ENCODE measurements at places on chromosomes 5 and 9.

DNA sequence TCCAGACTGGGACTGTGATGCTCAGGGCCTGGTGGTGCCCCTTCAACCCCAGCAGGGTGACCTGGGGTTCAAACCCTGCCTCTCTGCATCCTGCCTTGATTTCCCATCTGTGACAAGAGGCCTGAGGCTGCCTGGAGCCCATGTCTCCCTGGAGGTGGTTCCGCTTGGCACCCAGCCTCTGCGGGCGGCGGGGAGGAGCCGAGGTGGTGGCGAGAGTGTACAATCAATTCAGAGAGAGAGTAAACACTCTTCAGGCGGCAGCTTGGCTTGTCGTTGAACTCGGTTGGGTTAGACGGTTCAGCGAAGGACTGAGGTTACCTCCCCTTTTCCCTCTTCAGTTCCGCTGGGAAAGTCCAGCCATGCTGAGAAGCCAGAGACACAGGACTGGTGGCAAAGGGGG is 39.3 kb downstream of the NTNG2 start:
- DNase-seq = no peak

GRCh38 chr5:101431201-101431600 is 528.1 kb upstream of the ST8SIA4 start:
- no peak for DNase-seq

- DNase-seq = peak; percentile 11
Observed at GRCh38 chr5:53123702-53124101, 14.1 kb upstream of the MOCS2 start.

DNA sequence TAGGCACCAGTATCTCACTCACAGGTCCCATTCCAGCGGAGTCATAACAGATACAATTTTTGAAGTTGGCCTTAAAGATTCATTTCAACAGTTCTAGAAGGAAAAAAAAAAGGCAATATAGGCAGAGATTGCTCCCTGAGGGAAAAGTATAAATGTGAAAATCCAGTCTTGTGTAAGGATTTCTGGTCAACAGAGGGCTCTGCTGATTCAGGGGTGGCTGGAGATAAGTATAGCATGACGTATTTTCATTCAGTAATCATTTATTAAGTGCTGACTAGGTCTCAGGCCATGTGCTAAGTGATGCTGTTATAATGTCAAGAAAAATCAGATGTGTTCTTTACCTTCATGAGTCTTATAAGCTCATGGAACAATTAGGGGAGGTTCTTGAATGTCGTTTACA is 377.3 kb upstream of the MEF2C start:
- DNase-seq = no peak

- DNase-seq = no peak
Observed at GRCh38 chr9:34505370-34506120, 17.2 kb downstream of the ENHO start.

DNA sequence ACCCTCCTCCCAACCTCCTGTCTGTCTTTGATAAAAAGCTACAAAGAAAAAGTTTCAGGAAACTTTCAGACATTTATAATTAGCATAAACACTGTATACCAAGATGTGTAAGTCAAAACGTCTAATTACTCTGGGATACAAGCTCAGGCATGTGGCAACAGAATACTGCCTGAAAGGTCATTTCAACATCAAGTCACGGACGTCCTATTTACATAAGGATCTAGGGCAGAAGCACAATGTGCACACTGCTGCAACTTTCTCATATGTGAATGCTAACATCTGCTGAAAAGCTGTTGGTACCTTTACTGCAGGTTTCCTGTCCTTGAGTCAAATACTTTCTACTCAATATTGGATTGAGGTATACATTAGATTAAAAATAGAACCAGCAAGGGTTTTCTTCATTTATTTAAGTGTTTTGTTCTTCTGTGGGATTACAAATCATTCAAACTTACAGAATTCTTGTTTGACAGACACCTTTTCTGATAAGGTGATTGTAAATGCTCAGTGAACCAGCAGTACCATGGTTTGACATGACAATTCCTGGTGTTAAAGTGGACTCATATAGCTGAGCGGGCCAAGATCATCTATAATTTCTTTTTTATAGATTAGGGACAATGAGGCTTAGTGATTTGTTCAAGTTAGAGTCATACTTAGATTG is 36.8 kb downstream of the ELL2 start:
- peak; percentile 89 for DNase-seq

DNA sequence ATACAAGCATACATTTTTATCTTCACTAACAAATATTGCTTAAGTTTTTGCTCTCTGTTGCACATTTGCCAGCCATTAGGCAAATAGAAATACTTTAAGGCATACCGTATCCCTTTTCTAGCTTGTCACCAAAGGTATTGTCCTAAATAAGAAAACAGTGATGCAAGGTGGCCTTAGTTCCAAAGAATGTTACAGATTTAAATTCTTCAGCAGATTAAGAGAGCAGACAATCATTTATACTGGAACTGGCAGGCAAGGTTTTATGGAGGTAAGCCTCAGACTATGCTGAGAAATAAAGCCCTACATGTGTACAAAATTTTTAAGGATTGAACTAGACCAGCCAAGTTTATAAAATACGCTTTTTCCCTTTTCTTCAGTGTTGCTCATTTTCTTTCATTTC is 247.8 kb downstream of the IZUMO3 start:
- DNase-seq = no peak

GRCh38 chr5:53560028-53560427 is 411 bp upstream of the NDUFS4 start:
- DNase-seq = no peak

- no peak for DNase-seq
Observed at GRCh38 chr5:178307267-178308045, 74.9 kb upstream of the PHYKPL start.

- DNase-seq = no peak
Observed at GRCh38 chr5:27705661-27706060, 667.3 kb upstream of the CDH9 start.

DNA sequence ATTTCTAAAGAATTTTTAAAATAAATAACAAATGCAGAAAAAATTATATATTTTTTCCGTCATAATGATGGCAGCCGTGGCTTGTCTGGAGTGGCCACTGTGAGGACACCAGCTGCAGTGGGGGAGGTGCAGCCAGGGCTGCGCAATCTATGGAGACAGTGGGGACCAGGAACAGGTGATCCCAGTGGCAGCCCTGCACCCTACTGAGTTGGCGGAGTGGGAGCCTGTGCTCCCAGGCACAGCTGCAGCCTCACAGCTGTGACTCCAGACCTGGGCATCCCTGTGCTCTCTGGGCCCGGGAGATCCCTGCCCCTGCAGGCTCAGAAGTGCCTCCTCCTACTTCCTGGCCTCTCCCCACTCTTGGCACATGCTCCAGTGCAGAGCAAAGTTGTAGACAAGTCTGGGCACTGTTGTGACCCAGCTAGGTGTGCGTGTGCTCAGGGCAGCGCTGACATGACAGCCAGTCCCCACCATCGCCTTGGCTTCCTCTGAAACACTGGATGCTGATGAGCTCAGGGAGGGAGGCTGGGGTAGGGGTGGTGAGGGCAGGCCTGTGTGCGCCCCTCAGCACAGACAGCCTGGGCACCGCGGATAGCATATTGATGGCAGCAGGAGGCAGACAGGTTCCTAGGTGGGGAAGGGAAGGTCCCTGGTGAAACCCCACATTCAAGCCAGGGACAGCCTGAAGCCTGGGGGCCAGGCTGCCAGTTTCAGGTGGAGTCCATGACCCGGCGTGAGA is 96.0 kb upstream of the PRR16 start:
- peak; percentile 33 for DNase-seq

DNA sequence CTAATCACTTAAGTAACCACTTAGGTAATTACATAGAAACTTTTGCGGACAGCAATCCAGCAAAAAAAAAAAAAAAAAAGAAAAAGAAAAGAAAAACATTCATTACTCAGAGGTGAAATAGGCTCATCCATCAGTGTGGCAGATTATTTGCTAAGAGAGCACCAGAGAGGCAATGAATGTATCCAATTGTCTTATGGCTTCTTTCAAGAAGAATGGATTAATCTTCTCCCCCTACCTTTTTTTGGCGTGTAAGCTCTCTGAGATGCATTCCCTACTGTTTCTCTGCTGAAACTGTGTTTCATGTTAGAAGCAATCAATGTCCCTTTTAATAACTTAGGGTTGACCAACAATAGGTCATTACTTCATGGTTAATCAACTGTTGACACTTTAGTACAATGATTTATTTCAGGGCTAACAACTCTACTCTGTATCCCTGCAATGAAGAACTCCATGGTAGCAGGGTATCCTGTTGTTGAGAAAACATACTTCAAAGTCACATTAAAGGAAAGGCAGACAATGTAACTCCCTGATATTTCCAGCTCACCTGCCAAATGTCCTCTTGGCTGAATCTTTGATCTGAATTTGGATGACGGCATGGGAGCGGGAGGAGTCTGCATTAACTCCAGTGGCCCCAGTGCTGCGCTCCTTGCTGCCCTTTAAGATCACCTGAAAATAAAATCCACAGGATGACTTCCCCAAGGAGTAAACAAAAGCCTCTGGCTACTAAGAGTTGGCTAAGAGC is 57.6 kb downstream of the KIF24 start:
- DNase-seq = no peak

DNA sequence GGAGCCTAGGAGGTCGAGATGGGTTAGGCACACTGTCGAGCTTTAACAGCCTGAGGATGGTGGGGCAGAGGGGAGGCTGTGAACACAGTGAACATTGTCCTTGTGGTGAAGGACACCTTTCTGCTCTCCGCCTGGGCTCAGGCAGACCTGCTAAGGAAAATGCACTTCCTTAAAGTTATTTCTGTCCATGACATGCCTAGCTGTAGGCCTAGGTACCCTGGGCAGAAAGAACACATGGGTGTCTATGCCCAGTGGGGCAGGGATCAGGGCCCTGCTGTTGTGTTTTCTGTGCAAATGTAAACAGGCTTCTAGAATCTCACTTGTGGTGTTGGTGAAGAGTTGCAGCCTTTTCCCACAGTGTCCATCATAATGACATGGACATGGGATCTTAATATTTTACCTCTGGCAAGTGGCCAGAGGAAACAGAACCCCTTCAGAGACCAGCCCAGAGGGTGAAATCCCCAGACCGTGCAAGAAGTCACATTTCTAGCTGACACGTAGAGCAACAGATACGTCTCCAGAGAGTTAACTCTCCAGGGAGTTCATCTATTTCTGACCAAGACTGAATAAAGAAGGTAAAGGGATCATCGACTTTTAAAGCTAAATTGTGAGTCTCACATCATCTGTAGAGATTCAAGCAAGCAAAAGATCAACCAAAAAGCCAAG is 79.2 kb downstream of the C9orf152 start:
- DNase-seq = no peak

DNA sequence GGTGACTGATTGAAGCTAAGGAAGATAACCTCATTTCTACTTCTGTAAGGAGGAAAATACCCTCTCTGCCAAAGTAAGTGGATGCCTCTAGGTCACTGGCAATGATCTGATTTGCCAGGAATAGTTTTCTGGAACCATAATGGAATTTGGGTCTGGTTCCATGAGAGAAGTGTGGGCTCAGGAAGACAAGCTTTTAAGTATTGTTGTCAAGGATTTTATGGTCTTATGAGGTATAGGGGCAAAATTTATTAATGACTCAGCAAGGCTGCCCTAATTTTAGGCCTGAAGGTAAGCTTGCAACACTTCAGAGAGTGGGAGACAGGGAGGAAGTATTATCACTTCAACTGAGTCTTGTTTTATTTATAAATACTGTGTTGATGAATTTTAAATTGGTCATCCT is 322.6 kb upstream of the ACTBL2 start:
- DNase-seq = no peak

GRCh38 chr5:180598316-180598701 is 7.0 kb upstream of the SCGB3A1 start:
- DNase-seq = no peak

- DNase-seq = no peak
Observed at GRCh38 chr5:5481206-5481605, 58.7 kb downstream of the ICE1 start.

GRCh38 chr9:36470643-36471290 is 70.7 kb upstream of the RNF38 start:
- DNase-seq = peak; percentile 62

DNA sequence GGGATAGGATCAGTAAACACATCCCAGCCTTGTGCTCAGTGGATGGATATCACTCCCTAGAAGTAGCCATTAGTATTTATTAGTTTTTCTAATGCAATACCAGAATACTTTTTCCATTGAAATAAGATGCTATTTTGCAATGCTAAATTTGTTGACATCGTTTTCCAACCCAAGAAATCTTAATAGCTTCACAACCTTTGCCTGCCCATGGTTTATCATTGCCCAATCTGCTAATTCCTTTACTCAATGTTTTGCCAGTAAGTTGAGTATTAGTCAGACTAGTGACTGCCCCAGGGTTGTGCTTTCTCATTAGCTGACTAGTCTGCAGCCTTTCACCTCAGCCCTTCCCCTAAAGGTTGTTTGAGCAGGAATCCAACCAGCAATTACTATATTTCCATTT is 62.9 kb downstream of the NREP start:
- DNase-seq = peak; percentile 96

DNA sequence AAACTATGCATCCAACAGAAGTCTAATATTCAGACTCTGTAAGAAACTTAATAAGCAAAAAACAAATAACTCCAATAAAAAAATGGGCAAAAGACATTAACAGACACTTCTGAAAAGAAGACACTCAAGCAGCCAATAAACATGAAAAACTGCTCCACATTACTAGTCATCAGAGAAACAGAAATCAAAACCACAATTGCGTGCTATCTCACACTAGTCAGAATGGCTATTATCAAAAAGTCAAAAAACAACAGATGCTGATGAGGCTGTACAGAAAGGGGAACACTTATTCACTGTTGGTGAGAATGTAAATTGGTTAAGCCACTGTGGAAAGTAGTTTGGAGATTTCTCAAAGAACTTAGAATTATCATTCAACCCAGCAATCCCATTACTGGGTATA is 101.2 kb upstream of the TRIM32 start:
- no peak for DNase-seq

DNA sequence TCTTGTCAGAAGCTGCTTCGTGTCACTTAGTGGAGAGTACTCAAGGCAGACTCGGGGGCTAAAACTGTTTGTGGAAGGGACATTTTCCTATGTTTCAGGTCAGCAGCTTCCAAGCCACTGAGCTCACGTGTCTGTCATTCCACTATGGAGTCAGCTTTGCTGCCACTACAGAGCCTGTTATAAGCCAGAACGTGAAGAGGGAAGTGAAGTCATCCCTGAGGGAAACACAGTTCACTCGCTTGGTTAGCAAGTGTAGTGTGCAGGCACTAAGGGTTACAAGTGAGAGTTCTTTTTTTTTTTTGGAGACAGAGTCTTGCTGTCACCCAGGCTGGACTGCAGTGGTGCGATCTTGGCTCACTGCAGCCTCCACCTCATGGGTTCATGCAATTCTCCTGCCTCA is 24.5 kb upstream of the LTC4S start:
- DNase-seq = no peak

DNA sequence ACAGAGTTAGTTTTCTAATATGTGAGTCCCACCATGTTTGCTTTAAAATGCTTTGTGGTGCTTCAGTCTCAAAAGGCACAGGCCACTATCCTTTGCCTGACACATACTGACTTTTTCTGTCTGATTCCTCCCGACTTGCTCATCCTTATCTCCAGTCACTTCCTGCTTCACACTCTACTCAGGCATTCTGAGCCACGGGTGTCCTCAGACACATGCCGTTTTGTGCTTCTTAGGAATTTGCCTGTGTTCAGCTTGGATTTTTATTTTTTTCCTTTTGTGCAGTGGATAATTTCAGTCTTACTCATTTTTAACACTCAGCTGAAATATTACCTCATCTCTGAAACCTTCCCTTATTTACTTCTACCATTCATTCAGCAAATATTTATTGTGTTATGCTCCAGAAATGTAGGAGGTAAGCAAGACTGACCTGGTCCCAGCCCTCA is 54.1 kb downstream of the MAN2A1 start:
- peak; percentile 36 for DNase-seq

Data from MCF 10A (cell line).